ENCODE measurements at places on chromosomes 4 and X.

DNA sequence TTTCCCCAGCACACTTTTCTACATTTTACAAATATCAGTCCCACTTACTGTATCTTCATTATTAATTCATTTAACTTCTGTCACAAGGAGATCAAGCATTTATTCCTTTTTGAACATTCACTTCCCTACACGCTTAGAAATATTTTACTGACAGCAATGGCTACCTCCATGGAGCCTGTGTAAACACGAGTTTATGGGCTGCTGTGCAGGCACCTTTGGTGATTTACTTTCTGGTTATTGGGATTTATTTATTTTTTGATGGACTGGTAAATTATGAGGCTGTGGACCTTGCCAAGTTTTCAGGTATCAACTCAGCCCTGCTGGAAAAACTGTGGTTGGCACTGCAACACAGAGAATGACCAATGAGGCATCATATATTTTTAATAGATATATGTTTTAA is 45.4 kb upstream of the PAQR3 start:
- DNase-seq = no peak

DNA sequence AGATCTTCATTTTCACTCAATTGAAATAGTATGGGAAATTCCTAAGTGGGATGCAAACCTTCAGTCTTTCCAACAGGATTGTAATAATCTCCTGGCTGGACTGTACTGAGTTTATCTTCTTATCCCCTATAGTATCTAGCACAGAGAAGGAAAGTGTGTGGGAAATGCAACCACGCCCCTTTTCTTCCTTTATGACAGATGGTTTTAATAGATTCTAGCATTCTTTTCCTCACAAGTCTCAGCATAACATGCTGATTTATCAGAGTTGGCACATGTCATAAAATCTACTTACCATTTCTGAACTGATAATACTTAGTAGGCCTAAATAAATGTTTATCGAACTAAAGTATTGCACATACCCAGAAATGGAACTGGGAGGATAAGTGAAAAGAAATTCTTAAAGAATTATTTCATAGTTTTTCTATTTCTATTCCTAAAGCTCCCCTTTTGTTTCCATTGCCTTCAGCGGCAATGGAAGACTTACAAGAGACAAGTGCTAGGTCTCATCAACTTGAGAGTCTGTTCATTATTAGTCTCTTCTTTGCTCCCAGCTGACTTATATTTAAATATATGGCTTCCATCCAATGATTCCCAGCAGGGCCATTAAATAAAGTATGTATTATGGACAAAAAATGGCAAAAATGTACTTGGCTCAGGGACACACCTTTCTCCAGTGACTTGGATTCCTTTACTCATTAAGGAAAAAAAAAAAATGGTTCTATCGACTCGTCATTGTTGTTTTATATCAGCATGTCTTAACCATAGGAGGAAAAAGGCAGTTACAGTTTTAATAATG is 484.5 kb downstream of the IL1RAPL1 start:
- DNase-seq = no peak

- no peak for DNase-seq
These were observed 58.7 kb downstream of the RWDD4 start for GRCh38 chr4:183600189-183600685.

GRCh38 chr4:33255094-33255493 is 2534.9 kb downstream of the PCDH7 start:
- DNase-seq = no peak

DNA sequence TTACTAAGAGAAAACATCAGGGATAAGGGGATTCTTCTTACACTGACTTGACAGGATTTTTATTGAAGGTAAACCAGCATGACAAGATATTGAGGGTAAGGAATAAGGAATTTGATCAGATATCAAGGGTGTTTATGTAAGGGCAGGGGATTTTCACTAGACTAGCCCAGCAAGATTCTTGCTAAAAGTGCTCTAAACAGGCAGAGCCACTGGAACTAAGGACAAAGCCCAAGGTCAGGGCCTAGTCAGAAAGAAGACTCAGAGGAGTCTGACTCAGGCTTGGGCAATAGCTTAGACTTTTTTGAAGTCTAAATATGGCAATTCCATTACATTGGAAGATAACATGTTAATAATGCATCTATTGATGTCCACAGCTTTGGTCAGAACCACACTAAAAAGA is 6.5 kb upstream of the GLRA3 start:
- no peak for DNase-seq

- no peak for DNase-seq
These were observed 804.9 kb downstream of the RAB28 start for GRCh38 chr4:12679217-12679616.

DNA sequence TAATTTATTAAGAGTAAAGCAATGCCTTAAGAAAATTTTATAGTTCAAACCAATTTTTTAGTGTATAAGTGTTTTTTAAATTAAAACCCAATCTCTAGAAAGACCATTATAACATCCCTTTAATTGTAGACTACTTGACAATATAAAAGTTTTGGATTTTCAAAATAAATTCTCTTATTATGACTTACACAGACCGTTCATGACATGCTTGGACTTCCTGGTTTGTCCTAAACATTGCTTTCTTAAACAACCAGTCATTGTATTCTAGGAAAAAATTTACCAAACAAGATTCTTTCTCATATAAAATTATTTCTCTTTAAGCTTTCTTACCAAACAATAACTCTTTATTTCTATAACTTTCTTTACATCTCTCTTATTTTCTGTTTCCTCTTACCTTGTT is 49.0 kb upstream of the CXorf51A start:
- DNase-seq = no peak

DNA sequence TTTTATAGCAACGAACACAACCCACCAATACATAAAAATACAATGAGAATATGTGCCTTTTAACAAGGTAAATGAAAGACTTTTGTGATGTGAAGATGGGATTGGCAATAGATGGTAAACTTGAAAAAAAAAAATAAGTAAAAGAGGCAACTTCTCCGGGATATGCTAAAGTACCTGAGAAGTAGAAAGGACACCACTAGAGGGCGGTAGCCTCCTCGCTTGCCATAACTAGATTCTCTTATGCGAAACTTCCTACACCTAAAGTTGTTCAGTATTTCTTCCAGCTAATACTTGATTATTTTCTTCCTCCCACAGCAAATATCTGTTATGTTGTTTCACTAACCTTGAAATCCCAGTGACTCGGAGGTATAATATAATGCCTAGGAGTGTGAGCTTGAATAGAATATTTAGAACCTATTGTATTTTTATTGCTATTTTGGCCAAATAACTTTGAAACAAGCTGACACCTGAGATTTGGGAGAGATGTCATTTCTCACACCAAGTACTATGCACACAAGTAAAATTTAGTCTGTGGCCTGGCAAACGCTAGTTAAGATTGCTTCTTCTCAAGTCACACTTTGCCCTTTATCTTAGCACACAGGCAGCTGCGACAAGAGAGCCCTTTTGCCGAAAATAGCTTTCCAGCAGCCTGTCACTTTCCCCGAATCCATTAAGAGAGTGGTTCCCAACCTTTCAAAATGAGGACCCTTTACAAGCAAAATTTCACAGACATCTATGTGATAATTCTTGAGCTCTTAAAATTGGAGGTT is 44.9 kb upstream of the PDLIM5 start:
- DNase-seq = peak; percentile 54

Data from NCI-H345 (cell line).